Hematopoietic multipotent progenitor cell treated with erythropoietin and hydrocortisone succinate and interleukin-3 and kit ligand, for 6 days (in vitro differentiated cells): ENCODE measurements at places on chromosomes 1 and 21.

DNA sequence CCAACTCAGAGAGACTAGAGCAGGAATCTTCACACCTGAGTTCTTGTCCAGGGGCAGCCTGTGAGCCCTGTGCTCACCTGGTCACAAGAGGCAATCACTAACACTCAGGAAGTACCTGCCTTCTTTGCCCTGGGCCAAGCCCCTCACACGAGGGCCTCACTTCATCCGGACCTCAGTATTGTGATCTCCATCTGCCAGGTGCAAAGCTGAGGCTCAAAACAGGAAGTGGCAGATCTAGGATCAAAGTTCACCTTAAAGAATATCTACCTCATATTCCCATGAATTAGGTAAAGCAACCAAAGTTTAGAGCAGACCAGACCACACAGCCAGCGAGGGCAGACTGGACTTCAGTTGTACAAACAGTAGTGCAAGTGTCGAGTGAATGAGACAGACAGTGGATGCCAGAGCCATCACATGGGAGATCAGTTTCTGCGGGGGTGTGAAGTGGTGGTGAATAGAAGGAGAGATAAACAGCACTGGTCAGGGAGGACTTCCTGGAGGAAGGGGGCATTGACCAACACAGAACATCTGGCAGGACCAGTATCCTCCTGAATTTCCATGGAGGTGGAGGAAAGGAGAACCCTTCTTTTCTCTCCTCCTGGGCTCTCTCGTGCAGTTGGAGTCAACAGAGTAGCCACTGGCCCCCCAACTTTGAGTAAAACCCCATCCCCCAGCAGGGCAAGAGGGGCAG is 116.6 kb upstream of the ZBTB40 start:
- DNase-seq: no peak

- peak; percentile 14 for DNase-seq
Measured at GRCh38 chr1:215529571-215529970, 37.5 kb upstream of the KCTD3 start.

DNA sequence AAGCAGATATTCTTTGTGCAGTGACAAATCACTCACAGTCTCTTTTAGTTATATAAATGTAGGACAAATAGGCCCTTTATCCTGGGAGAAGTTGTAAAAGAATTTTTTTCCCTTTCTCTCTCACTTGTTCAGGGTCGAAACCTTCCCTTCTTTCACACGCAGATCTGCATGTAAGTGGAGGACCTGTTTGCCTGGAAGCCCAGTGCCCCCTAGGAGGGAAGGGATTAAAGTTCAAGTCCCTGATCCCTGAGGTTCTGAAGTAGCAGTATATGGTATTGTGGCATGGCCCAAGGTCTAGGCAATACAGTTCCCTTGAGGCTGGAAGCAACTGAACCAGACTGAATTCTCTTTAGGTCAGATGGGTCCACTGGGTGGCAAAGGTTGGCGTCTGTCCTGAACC is 48.6 kb upstream of the PTGFRN start:
- DNase-seq: no peak

- no peak for DNase-seq
Measured at GRCh38 chr1:64265141-64265540, 61.7 kb downstream of the UBE2U start.

GRCh38 chr21:23780326-23780725 is 1827.0 kb downstream of the MRPL39 start:
- no peak for DNase-seq

- no peak for DNase-seq
Measured at GRCh38 chr1:27087371-27088220, 67.3 kb downstream of the SLC9A1 start.

DNA sequence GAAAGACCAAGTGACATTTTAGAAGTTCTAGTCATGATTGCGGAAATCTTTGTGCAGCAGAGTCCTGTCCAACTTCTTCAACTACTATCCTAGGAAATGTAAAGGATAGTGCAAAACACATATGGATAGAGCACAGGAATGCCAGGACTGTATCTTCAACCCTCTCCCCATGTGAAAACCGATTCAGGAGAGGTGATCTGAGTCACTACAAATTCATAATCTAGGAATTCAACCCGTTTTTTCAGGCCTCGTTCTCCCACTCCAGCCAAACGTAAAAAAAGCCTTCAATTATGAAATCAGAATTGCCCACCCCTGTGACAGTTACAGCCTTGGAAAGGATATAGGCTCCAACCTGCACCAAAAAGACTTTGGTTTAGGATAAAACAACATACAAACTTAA is 52.9 kb upstream of the RGS1 start:
- DNase-seq: no peak

GRCh38 chr1:169474302-169474995 is 11.3 kb downstream of the SLC19A2 start:
- no peak for DNase-seq
